ENCODE measurements at places on chromosomes 12 and 14.
A peak's percentile ranks its signal among the peaks of the same experiment; 100 is the strongest.

- no peak for DNase-seq
Observed at GRCh38 chr12:27331291-27331926, 1.2 kb upstream of the BMAL2 start.

DNA sequence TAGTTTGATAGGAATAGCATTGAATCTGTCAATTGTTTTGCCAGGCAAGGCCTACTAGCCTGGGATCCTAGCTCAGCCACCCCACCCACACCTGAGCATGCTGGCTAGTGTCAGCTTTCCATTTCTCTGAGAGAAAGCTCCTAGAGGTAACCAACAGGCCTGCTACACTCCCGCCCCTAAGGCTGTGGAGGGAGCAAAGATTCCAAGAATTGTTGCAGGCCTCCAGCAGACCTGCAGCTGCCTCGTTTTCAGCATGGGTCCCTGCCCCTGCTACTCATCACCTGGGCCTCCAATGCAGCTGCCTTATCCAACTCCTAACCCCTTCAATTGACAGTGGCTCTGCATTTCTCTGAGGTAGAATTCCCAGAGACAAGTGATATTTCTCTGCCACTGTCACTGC is 852.4 kb upstream of the MDGA2 start:
- DNase-seq: no peak

DNA sequence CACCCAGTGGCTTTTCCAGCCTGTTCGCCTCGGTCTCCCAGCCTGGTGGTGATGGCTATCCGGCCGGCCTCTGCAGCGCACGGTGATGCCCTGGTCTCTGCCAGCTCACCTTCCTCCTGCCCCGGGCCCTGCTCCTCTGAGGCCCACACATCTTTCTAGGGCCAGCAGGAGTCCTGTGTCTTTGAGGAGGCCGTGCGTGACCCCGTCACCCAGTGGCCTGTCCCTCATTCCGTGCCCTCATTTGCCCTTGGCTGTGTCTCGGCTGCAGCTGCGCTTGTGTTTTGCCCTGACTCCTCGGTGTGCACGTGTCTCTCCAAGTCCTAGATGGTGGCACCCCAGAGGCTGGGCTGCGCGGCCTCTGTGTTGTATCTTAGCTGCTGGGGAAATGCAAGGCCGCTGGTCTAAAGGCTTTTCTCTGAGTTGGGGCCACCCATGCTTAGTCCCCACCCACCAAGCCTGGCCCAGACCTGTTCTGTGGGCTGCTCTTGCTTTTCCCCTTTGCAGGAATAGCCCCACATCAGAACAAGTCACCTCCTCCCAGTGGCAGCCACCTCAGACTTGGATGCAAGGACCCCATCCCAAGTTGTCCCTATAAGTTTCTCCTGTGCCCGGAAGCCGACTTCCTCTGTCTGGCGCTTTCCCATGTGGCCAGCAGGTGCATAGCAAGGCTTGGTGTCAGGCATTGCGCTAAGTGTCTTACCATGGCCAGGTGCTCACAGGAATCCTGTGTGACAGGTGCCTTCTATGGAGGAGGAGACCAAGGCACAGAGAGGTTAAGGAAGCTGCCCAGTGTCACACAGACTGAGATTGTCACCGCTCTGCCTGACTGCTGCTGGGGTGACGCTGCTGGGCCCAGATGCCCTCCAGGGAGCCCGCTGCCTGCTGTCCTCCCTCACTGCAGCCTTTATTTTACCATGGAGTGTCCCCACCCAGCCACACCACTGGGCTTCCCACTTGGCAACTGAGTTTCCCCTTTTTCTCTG is 64.5 kb downstream of the TSPAN9 start:
- no peak for DNase-seq

GRCh38 chr14:36068777-36069534 is 107.6 kb downstream of the PTCSC3 start:
- no peak for DNase-seq

- DNase-seq: no peak
Observed at GRCh38 chr12:54368025-54368708, 3.9 kb upstream of the GPR84 start.

DNA sequence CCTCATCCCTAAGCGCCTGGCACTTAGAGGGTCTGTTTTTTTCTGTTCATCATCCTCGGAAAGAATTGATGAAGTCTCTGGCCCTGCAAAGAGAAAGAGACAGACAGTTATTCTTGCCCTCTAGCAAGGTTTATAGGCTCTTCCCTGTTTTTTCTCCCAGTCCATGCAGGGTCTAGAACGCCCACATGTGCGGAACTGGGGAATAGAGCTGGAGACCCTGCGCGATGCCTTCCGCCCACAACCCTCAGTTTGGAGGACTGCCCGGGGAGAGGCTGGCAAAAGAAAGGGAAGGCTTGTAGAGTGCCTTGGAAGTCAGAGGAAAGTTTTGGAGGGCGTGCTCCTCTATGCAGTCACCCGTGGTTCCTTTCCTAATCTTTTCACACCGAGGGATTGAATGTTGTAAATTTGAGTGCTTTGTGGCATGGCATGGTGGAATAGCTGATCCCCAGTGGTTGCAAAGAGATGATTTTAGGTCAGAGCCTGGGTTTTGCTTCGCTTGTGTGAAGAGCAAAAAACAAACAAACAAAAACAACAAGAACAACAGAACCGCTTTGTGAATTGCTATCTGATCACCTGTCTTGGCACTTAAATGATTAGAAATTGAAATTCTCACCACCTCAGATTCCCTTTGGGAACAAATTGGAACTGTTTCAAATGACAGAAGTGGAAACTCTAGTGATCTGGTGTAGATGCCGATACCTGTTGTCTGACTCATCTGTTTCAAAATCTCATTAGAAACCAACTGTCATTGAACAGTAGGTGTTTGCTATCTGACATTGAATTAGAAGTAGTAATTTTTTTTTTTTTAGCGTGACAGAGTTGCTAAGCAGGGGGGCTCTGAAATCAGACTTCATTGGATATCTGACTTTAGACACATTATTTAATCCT is 947 bp downstream of the GAS2L3 start:
- no peak for DNase-seq

GRCh38 chr14:65255029-65255545 is 152.8 kb upstream of the MAX start:
- DNase-seq: no peak

GRCh38 chr14:101861464-101861863 is 100.0 kb downstream of the PPP2R5C start:
- DNase-seq: no peak

GRCh38 chr12:53378724-53379388 is 1.1 kb upstream of the SP1 start:
- DNase-seq: no peak

GRCh38 chr12:78680596-78680995 is 184.0 kb upstream of the SYT1 start:
- no peak for DNase-seq

GRCh38 chr14:24286996-24287395 is 12.6 kb downstream of the DHRS1 start:
- DNase-seq: no peak

- no peak for DNase-seq
Observed at GRCh38 chr12:1927051-1927680, 8.7 kb upstream of the CACNA2D4 start.

GRCh38 chr12:98741196-98741555 is 96.1 kb downstream of the APAF1 start:
- DNase-seq: no peak

DNA sequence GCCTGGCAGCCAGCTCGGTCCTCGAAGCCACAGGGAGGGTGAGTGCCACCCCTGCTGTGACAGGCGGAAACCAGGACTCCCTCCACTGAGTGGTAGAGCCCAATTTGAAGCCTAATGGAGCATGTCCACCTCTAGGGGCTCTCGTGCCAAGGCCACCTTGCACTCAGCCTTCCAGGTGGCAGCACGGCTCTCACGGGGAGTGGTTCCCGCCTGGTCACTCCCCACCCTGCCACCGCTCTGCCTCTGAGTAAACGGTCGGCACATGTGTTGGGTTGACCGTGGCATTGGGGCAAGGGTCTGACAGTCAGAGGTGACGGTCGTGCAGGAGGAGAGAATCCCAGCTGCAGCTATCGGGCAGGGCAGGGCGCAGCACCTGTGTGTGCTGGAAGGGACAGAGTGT is 34.8 kb downstream of the IL31 start:
- DNase-seq: no peak

- DNase-seq: no peak
Observed at GRCh38 chr14:68594737-68595380, 198.0 kb downstream of the ZFP36L1 start.

DNA sequence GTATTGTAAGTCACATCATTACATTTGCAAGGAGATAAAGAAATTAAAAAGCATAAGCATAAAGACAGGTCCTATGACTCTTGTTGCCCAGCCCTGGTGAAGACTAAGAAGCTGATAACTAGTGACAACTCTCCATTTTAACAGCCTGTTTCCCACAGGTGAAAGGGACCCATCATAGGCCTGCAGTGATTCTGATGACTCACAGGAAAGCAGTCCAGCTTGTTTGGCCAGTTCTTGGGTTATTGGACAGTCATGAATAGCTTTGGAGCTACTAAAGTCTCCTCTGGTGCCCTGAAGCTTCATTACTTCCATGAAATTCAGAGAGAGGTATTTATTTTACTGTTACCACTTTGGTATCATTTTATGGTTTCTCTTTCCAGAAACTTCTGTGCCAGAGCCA is 55.5 kb upstream of the DYRK2 start:
- no peak for DNase-seq

DNA sequence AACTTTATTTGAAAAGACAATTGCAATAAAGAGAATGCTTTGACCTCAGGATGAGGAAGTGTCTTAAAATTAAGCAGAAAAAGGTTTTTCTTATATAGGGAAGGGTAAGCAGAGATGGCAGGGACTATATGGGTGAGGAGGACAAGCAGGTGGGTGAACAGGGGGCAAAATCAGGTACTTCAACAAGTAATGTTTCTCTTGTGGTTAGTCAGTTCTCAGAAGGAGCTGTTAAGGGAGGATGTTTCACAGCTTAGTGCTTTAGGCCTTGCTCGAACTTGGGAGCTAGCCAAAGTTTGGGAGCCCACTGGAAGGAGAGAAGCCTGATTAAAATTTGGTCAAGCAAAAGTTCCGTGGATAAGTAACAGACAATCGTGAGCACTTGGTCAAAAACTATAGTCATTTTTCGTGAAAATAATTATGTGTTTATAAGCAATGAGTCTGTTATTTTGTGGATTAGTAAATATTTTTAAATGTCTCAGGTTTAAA is 364.2 kb upstream of the TMPO start:
- no peak for DNase-seq

DNA sequence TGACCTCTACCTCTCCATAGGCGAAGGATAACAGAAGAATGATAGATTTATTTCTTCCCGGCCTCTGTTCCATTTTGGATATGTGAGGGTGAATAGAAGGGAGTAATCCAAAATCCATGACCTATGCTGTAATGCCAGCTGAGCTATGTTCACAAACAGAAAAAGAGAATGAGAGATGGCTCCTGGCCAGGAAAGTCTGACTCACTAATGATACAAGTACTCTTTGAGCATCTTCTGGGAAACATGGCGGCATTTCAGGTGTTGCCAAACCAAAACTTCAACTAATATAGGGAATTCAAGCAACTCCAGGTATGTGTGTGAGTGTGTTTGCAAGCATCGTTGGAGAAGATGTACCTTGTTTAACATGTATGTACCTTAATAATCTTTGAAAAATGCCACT is 55.1 kb downstream of the MED13L start:
- no peak for DNase-seq

DNA sequence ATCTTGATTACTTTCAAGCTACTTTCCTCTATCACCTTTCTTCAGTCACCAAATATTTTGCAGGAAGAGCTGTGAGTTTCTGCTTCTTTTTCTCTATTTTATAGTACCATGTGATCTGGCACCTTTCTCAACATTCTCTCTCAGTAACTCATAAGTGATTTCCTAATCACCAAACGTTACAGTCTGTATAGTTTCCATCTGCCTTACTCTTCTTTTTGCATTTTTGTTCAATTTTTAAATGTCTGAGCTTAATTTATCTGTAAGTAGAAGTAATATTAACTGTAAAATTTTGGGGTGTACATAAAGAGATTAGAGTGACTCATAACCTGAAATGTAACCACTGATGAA is 422.1 kb upstream of the SYT1 start:
- no peak for DNase-seq

DNA sequence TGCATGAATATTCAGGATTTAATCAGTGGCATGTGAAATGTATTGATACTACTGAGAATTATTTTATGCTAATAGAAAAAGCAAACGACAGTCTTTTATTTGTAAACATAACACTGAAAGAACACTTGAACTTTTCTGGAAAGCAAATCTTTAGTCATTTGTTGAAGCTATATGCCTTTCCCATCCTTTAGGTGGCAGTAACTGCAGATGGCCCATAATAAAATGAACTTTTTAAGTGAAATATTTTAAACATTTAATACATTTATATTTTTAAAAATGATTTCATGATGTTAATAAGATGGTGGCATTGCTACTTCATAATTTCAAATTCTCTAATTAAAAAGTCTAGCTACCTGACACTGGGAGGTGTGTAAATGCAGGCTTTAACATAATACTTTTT is 13.9 kb upstream of the KRR1 start:
- DNase-seq: no peak

GRCh38 chr12:92988622-92989130 is 59.6 kb upstream of the EEA1 start:
- no peak for DNase-seq

GRCh38 chr14:58571769-58572472 is 65.8 kb upstream of the DACT1 start:
- peak; percentile 1 for DNase-seq

- no peak for DNase-seq
Observed at GRCh38 chr14:80586131-80586530, 355.4 kb downstream of the CEP128 start.

DNA sequence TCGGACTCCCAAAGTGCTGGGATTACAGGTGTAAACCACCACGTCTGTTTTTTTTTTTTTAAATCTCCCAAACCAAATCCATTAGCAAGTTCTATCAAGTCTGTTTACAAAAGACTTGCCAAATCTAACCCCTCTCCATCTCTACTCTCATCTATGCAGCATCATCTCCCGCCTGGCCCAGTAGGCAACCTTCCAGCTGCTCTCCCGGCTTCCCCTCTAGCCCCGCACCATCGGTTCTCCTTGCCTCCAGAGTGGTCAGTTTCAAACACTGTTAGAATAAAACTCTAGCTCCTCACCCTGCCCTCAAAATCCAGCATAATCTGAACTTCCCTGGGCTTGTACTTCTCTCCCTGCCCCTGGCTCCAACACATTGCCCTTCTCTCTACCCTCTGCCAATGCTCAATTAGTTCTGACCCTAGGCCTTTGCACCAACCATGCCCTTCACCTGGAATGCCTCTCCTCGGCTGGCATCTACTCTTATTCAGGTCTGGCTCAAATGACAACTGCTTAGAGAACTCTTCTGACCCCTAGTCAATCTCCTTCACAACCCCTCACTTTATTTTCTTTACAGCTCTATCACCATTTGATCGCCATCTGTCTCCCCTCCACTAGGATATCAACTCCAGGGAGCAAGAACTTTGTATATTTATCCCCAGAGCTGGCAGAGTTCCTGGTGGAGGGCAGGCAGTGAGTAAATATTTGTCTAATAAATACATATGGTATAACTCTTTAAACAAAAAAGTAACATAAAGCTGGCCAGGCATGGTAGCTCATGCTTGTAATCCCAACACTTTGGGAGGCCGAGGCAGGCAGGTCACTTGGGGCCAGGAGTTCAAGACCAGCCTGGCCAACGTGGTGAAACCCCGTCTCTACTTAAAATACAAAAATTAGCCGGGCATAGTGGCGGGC is 4.9 kb downstream of the WSB2 start:
- no peak for DNase-seq

All from stimulated activated CD8-positive, alpha-beta memory T cell treated with anti-CD3 and anti-CD28 coated beads, Interleukin-2, amount 100 ng/mL, for 1 hour (primary cell).